ENCODE measurements at places on chromosomes 16 and 17.

GRCh38 chr17:17568772-17569195 is 22.7 kb downstream of the PEMT start:
- DNase-seq, result peak; percentile 17

- no peak for DNase-seq
These were observed 5.5 kb downstream of the GALK1 start for GRCh38 chr17:75759457-75759856.

- no peak for DNase-seq
These were observed 61.9 kb upstream of the CCL1 start for GRCh38 chr17:34424814-34425491.

GRCh38 chr16:89395150-89396142 is 94.9 kb downstream of the ANKRD11 start:
- no peak for DNase-seq

DNA sequence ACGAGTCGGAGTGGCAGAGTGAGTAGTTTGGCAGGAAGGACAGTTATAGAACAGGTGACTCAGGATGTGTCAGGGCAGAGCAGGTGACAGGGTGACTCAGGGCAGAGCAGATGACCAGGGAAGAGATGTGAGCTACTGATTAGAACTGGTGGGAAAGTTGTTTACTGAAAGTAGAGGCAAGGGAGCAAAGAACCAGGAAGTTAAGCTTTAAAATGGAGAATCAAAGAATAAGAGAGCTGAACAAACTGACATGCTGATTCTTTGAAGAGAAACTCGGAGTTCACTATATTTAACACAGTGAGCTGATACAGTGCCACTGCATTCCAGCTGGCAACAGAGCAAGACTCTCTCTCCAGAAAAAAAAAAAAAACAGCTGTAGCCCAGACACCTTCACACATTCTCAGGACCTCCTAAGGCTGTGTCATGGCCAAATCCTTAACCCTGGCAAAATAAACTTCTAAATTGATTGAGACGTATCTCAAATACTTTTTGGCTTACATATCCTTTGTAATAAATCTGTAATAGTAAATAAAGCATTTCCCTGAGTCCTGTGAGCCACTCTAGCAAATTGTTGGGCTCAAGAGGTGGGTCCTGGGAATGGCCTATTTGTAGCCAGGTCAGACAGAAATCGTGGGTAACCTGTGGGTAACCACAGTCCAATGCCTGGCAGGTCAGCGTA is 12.3 kb upstream of the UBE2I start:
- no peak for DNase-seq

GRCh38 chr16:30923554-30924075 is at the start of gene FBXL19:
FBXL19 (plus strand) TSS chr16:30923572; CDS start chr16:30925755, 2,183 bp downstream.
- DNase-seq, result no peak

DNA sequence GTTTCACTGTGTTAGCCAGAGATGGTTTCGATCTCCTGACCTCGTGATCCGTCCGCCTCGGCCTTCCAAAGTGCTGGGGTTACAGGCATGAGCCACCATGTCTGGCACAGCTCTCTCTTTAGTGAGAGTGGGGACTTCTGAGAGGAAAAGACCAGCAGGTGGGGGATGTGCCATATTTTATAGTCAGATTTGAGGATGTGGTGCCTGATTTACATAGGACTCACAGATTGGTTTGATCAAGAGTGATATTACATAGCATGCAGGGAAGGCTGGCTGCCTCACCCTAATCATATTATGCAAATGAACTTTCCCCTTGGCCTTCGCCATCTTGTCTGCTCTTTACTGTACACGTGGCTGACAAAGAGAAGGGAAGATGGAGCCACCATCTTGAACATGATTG is 28.1 kb upstream of the MAPK3 start:
- DNase-seq, result no peak

DNA sequence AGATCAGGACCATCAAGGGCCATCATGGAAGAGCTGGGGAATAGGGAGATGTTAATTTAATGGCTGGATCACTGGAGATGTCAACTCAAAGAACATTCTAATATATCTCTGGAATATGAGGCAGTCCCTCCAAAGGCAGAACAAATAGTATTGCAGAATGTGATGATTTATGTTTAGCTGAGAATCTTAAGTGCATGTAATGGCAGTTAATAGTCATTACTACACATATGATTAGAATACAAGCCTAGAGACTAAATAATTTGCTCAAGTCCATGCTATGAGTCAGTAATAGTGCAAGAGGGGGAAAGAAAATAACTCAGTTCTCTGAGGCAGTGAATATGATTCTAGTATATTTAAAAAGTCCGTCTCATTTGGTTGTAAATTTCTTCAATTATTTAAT is 32.3 kb downstream of the SNTB2 start:
- DNase-seq, result no peak

GRCh38 chr17:54882950-54883349 is 17.7 kb upstream of the TOM1L1 start:
- DNase-seq, result no peak

GRCh38 chr17:17182598-17183136 is 23.5 kb downstream of the PLD6 start:
- no peak for DNase-seq

DNA sequence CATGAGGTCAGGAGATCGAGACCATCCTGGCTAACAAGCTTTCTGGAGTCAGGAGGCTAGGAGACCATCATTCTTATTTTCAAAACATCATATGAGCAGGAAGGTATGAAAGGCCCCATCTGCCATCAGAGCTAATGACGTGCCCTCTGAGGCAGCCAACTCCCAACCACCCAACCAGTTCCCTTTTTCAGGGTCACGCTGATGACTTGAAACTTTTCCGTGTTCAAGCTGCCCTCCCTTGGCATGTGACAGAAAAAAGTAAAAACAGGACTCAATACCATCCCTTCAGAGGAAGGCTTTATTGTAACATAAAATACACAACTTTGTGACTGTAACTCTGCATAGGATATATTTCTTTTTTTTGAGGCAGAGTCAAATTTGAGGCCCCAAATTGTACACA is 4.6 kb upstream of the GHDC start:
- no peak for DNase-seq

GRCh38 chr16:70437582-70438557 is 1.0 kb downstream of the ST3GAL2 start:
- DNase-seq, result no peak

- DNase-seq, result no peak
These were observed 38.1 kb downstream of the GPT2 start for GRCh38 chr16:46922239-46922638.

GRCh38 chr17:40750391-40750790 is 4.7 kb downstream of the KRT25 start:
- no peak for DNase-seq

GRCh38 chr17:19978209-19978802 is 678 bp upstream of the AKAP10 start:
- no peak for DNase-seq

DNA sequence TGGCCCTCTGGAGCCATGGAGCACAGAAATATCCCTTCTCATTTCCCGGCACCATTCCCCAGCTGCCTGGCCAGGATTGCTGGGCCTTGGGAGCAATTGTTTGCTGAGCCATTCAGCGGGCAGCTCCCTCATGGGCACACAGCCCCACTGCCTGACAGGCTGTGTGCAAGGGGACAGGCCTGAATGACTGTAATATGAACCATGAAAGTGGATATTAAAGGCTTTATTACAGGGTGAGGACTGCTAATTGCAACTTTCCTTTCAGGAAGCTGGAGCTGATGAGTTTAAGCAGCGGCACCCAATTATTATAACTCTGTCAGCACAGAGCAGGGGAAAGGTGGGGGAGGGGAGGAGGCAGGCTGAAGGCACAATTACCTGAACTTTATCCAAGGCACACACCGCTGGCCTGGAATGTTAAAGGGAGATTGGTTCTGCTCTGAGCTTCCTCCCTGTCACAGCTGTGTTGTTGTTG is 159.8 kb upstream of the SDK2 start:
- no peak for DNase-seq

DNA sequence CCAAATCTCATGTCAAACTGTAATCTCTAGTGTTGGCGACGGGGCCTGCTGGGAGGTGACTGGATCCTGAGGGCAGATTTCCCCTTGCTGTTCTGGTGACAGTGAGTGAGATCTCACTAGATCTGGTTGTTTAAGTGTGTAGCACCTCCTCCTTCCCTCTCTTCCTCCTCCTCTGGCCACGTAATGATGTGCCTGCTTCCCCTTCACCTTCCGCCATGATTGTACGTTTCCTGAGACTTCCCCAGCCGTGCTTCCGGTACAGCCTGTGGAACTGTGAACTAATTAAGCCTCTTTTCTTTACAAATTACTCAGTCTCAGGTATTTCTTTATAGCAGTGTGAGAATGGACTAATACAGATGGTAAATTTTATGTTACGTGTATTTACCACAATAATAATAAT is 49.2 kb downstream of the METTL16 start:
- DNase-seq, result no peak
